ENCODE measurements at places on chromosomes 3 and 15.

DNA sequence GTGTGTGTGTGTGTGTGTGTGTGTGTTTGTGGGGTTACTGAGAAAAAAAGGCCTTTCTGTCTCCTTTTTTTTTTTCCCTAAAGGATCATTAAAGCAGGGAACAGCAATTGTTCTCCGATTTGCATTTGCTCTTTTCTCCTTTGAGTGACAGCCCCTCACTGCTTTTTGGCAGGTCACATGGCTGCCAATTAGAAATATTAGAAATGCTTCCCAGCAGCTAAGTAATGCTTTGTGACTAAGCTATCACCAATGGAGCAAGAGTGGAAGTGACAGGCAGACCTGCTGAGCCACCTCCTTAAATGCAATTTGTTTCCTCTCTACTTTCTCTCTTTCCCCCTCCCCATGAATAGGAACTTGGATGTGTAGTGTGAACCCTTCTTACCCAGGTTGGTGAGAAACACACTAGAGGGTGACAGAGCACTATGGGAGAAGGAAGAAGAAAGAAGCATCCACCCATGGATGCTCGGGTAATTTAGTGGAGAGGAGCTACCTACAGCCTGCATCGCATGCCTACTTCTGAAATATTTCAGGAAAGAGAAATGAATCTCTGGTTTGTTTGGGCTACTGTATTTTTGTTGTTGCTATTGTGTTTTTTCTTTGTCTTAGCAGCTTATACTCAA, 165.2 kb upstream of the PDZRN3 start:
- no peak for DNase-seq

- no peak for DNase-seq
These were observed 30.7 kb downstream of the SCN11A start for GRCh38 chr3:39021029-39021428.

GRCh38 chr3:45127130-45127822, 18.9 kb downstream of the CDCP1 start:
- peak; percentile 69 for DNase-seq

DNA sequence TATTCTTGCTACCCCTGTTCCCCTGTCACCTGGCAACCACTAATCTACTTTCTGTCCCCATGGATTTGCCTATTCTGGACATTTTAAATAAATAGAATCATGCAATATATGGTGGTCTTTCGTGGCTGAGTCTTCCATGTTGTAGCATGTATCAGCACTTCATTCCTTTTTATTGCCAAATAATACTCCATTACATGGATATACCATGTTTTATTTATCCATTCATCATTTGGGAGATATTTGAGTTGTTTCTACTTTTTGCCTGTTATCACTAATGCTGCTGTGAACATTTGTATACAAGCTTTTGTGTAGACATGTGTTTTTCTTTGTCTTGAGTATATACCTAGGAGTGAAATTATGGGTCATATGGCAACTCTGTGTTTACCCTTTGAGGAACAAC, 50.6 kb downstream of the NR2C2 start:
- DNase-seq, result no peak

DNA sequence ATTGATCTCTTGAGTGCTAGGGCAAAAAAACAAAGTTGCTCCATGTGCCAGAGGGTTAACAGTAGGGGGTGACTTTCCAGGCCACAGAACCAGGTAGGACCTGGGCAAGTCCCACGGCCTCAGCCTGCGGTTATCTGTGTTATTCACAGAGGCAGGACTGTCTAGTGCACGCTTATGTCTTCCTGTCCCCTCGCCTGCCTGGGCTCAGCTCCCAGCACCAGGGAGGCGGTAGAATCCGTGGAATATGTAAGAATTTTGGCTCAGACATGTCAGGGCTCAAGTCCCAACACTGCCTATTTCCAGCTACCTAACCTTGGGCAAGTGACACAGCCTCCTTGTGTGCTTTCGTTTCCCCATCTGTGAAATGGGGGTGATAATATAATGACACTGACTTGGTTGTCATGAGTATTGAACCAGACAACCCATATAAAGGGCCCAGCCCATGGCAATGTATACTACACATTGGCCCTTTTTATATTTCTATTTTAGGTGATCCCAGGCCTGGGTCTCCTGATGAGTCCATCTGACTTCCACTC, 44.3 kb upstream of the FLNB start:
- no peak for DNase-seq

DNA sequence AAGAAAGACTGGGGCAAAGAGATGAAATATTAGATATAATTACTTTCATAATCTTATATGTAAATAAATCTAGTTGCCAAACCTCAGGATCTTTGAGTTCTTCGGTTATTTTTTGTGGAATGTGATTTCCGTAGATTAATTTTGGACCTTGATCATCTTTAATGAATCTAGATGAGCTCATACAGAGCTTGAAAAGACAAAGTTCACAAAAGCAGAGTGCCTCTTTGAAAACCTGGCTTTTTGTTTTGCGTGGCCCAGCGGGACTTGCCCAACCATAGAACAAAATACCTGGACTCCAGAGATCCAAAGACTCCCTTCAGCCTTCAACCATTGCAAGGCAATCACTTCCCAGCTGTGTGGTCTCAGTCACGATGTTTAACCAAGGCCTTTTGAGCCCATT, 54.8 kb upstream of the CHST2 start:
- DNase-seq, result no peak

Data from suppressor macrophage treated with lipopolysaccharide for 1 hour (primary cell).